Stimulated activated CD4-positive, alpha-beta T cell treated with anti-CD3 and anti-CD28 coated beads, TNF-alpha, amount 100 ng/mL, for 1 hour (primary cell): ENCODE measurements at places on chromosomes 12 and 14.

DNA sequence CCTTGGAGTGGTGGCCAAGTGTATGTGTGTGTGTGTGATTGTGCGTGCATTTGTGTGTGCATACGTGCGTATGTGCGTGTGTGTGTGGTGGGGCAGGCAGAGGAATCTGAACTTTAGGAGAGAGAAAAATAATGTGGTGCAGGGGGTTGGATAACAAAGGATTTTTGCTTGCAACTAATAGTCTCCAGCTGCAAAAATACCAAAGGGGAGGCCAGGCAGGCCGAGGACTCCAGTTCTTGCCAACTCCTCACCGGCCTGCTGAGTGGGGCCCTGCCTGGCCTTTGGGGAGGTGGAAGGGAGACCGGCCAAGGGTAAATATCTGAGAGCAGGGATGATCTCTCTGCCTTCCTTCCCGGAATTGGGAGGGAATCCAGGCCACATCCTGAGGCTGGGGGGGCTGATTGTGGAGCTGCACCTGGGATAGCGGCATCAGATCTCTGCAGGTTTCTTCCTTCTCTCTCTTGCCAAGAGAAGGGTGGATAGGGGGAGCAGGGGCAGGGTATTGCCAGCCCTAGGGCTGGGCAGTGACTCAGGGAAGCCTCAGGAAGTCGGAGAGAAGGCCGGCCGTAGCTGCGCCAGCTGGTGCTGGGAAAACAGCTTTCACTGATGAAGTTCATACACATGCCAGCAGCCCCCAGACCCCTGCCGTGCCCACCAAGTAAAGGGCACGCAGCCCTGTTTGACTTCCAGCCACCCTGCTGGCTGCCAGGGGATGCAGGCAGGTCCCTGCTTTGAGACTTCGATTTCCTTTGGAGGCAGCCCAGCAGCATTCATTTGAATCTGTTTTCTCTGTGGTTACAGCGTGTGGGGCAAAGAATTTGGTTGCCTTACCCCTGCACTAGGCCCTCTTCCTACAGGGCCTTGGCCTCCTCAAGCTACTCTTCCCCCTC lies 4.6 kb upstream of the LRP1-AS start:
- DNase-seq, result no peak

GRCh38 chr14:85254711-85255110 lies 275.2 kb upstream of the FLRT2 start:
- no peak for DNase-seq

GRCh38 chr14:34403646-34404045 lies 58.4 kb downstream of the SPTSSA start:
- DNase-seq, result no peak

- no peak for DNase-seq
Observed at GRCh38 chr14:61438036-61438435, 116.7 kb downstream of the PRKCH start.

DNA sequence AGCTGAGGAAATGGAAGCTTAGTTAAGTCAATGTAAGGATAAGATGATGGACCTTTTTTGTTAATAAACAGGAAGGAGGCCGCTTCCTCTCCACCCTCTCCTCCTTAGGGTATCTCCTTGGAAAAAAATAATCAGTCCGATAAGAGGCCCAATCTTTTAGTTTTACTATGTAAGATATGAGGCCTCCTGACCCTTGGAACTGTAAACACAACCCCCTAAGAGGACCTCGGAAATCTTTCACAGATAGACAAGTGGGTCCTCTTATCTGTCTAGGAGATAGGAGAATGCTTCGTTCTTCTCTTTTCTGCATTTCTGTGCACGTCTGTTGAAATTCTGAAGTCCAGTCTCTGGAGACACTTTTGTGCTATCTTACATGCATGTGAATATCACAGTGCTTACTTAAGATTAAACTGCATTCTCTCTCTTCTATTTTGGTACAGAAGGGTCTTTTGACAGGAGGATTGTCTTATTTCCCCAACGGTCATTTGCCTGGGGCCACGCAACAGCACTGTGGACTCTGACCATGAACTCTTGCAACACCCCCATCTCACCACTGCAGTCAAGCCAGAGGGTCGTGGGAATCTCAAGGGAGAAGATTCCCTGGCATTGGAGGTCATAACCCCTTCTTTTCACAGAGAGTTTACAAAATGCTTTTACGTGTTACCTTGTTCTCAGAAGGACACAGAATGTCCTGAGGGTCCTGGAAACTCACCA lies 313.0 kb upstream of the RTL1 start:
- no peak for DNase-seq

DNA sequence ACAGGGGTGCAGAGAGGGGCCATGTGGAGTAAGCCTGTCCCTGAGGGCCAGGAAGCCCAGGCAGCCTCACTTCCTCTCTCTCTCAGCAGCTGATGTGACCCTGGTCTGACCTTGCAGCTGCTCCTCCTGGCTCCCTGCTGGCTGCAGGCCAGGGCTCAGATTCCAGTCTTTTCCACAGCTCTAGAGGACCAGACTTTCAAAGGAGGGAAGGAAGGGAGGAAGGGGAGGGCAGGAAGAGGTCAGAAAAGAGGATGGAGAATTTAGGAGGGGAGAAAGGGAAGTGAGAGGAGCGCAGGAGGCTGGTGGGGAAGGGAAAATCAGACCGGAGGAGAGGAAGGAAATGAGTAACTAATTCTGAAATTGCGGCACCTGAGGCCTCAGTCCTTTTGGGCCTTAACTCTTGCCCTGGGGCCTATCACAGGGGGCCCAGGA lies 40.9 kb upstream of the VASH1 start:
- no peak for DNase-seq

GRCh38 chr14:72528863-72529175 lies 365.1 kb downstream of the DPF3 start:
- DNase-seq, result no peak

DNA sequence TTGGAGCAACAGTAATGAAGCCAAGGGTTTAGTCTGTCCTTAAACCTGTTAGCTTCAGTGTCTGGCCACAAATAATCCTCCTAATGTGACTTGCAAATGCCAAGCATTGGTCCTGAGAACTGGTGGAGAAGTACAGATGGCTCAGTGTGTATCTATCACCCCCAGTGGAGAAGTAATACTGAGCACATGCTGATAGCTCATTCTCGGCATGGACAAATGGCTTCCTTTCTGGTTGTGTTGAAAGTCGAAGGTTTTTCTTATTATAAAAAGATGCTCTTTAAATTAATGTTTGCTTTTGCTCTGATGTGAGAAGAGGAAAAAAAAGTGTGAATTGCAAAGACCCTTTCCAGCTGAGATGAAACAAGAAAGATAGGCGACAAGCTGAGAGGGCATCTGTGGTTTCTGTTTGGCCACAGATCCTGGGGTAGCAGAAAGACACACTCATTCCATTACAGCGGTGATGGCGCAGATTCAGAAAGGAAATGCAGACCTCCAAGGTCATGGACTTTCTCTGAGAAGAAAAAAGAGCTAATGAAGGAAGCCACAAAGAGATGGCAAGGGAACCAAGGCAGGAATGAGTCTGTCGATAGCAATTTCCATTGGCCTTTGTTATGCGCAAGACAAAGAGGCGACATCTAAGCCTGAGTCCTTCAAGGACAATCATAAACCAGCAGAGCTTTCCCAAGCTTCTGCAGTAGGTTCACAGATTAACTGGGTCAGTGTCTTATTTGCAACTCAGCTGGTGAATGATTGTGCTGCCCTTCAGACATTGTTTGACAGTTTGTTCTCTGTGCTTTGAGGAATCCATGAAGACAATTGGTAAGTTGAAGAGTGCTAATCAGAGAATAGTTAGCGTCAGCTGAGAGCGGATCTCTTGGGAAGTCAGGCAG lies 155.5 kb upstream of the RGS6 start:
- DNase-seq, result no peak

DNA sequence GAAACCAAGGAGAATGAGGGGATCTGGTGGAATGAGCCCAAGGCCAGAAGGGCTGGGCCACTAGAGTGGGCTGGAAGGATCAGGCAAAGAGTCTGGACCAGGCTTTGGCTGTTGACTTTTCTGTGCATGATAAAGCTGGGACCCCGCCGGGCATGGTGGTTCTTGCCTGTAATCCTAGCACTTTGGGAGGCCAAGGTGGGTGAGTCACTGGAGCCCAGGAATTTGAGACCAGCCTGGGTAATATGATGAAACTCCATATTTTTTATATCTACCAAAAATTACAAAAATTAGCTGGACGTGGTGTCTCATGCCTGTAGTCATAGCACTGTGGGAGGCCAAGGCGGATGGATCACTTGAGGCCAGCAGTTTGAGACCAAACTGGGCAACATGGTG lies 393 bp upstream of the KLHL33 start:
- DNase-seq, result no peak

GRCh38 chr12:101490286-101490920 lies 15.3 kb downstream of the SPIC start:
- DNase-seq, result no peak

GRCh38 chr14:37437490-37437889 lies 157.6 kb downstream of the FOXA1 start:
- no peak for DNase-seq

DNA sequence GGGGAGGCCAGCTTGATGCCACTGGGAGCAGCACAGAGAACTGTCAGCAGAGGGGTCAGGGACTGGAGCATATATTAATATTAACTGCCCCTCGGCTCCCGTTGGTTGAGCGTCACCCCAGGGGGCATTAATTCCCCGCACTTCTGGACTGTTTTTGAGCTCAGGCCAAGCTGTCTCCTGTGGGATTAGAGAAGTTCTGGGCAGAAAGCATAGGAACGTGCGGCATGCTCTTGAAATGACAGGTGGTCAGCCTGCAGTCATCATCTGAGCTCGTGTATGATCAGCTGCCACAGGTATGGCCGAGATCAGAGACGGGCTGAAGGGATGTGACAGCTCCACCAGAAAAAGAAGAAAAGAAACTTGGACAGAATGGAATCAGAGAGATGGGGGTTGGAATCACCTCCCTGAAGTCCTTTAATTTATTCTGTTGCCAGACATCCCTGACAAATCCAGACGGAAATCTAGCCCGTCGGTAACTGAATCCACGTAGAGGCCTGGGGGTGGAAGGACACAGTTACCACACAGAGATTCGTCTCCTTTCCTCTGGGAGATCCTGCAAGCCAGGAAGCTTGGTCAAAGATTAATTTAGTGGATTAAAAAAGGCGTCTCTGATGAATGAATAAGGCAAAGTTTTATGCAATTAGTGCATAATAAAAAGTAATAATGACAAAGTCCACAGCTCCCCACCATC lies 23.6 kb downstream of the NR1H4 start:
- DNase-seq, result no peak
